ENCODE measurements at places on chromosomes 4 and X. TPM values are rescaled to one million over a fixed set of nuclear protein-coding genes. Genes with fewer than 3 reads are reported as not detected.

The PI4K2B gene
- 3.6 TPM for total RNA-seq

The PNMA6A gene
- total RNA-seq: not detected

The RHOH gene
- not detected for total RNA-seq

The MAGED4 gene
- 0.24 TPM for total RNA-seq

The PABPC5 gene
- 0.92 TPM for total RNA-seq

The MAGEB2 gene
- total RNA-seq: not detected

The AMBN gene
- not detected for total RNA-seq

The SH3RF1 gene
- 13.7 TPM for total RNA-seq

The SSX1 gene
- total RNA-seq: not detected

The LARP7 gene
- total RNA-seq: 30.5 TPM

The SYN1 gene
- total RNA-seq: 0.36 TPM

The FREM3 gene
- not detected for total RNA-seq

The SLC7A11 gene
- 0.11 TPM for total RNA-seq

The MAGIX gene
- 5.6 TPM for total RNA-seq

The STK32B gene
- total RNA-seq: not detected

The VCX3B gene
- not detected for total RNA-seq

The GCNA gene
- 1.5 TPM for total RNA-seq

The PLS3 gene
- total RNA-seq: 23.1 TPM

The PNMA6F gene
- total RNA-seq: not detected

The PRPS2 gene
- 1.6 TPM for total RNA-seq

Measured in gastrocnemius medialis (tissue), 4 donors.